ENCODE measurements at places on chromosomes 5 and 9.

- no peak for DNase-seq
Measured at GRCh38 chr5:144009116-144009515, 161.3 kb downstream of the YIPF5 start.

- DNase-seq, result no peak
Measured at GRCh38 chr5:12883395-12883794, 979.1 kb upstream of the CTNND2 start.

DNA sequence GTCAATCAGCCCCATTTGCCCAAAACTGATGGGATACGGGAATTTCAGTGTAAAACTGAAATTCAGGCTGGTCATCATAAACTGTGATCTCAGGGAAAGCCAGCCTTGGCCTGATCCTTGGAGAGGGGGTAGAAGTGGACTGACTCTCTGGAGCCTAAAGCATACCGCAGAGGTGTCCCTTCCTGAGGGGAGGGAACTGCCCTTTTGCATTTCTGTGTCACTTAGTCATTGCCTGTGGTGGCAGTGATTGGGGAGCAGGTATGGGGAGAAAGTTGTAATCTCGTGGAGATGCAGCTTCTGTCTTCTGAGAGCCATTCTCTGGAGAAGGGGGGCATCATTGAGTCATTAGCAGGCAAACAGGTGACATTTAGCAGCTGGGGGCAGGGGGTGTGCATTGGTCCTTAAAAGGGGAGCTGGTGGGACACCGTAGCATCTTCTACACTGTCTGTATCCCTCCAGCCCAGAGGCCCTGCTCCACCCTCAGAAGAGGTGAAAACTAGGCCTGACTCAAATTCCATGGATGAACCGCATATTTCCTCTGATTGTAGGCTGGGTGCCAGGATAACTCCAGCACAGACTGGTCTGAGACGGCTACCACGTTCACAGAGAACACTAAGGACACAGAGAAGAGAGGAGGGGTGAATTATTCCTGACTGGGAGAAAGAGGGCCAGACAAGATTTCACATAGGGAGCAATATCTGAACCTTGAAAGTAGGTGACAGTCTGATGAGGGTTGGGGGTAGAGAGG lies 143.3 kb downstream of the SEC61B start:
- no peak for DNase-seq

- DNase-seq, result no peak
Measured at GRCh38 chr9:126695701-126696400, 82.1 kb downstream of the LMX1B start.

DNA sequence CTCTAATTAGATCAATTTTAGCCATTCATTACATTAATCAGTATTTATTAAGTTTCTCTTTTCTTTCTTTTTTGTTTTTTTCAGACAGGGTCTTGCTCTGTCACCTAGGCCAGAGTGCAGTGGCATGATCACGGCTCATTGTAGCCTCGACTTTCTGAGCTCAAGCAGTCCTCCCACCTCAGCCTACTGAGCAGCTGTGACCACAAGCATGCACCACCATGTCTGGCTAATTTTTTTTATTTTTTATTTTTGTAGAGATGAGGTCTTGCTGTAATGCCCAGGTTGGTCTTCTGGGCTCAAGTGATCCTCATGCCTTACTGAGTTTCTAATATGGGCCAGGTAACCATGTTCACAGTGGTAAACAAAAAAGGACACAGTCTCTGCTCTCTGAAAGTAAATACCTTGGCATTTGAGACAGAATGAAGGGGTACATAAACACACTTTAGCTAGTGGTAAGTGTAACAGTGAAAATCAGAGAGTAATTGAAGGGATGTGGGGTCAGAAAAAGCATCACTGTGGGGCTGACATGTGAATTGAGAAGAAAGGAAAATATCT lies 336.3 kb downstream of the ADGRV1 start:
- DNase-seq, result no peak

- DNase-seq, result no peak
Measured at GRCh38 chr5:10932426-10932825, 171.4 kb upstream of the DAP start.

- DNase-seq, result no peak
Measured at GRCh38 chr5:120088836-120089235, 375.3 kb upstream of the PRR16 start.

GRCh38 chr5:178249191-178249989 lies 16.8 kb upstream of the PHYKPL start:
- DNase-seq, result no peak

DNA sequence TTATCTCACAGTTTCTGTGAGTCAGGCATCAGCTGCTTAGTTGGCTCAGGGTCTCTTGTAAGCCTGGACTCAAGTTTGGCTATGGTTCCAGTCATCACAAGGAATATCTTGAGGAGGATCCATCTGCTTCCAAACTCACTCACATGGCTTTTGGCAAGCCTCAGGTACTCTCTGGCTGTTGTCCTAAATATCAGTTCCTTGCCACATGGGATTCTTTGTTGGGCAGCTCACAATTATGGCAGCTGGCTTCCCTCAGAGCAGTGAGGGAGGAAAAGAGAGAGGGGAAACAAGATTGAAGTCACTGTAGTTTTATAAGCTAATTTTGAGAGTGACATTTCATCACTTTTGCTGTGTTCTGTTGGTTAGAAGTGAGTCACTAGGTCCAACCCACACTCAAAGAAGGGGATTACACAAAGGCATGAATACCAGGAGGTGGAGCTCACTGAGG lies 144.5 kb downstream of the GCNT1 start:
- DNase-seq, result no peak

Data from non-pigmented ciliary epithelial cell (primary cell).